ENCODE measurements at places on chromosomes 1 and 21.
A peak's percentile ranks its signal among the peaks of the same experiment; 100 is the strongest.

GRCh38 chr1:23661887-23662286 lies 29.7 kb upstream of the RPL11 start:
- DNase-seq, result no peak

DNA sequence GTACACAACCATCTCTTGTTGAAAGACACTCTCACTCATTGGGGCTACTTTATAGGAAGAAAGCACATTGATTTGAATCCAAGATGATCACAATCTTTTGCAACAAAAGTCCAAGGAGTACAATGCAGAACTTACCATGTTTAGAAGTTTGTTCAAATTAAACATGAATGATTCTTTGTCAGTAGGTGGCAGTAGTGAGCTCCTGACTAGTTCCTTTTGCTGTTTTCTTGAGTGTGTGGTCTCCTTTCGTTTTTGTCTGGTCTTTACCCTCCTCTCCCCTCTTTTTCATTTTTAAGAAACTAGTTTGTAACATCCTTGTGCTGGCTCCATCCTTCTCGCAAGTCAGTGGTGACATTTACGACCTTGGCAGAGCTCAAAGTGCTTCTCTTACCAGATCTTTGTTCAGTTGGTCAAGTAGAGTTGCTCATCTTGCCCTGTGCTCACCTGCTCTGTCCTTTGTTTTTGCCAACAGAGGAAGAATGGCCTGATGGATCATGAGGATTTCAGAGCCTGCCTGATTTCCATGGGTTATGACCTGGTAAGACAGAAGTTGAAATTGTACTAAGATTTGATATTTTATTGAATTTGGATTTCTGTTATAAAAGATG lies 35.7 kb upstream of the MTR start:
- DNase-seq, result no peak

DNA sequence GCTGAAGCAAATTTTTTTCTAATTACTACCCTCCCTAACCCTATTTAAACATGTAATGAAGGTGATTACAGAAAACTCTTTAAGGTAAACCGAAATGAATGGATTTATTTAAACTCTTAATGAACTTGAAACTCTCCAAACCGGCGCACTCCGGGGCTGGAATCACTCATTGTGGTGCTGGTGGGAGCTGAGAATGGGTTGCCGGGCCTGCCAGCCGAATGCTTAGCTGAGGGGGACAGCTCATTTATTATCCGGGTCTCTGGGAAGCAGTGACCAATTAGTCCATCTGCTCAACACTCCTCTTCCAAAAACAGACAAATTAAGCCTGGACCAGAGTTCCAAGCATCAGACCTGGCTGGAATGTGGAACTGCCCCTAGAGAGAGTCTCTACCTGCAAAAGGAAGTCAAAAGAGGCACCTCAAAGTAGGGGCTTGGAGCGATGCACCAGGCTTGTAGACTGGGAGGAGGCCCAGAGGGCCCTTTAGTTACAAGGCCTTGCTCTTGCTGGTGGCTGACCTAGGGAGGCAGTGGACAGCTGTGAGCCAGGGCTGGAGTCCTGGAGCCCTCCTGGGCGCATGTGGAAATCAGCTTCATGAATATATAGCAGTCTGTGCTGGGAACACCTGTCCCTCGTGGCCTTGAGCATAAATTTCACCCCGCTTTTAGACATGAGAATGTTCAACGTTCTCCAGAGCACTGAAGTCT lies 320.7 kb downstream of the AJAP1 start:
- no peak for DNase-seq

DNA sequence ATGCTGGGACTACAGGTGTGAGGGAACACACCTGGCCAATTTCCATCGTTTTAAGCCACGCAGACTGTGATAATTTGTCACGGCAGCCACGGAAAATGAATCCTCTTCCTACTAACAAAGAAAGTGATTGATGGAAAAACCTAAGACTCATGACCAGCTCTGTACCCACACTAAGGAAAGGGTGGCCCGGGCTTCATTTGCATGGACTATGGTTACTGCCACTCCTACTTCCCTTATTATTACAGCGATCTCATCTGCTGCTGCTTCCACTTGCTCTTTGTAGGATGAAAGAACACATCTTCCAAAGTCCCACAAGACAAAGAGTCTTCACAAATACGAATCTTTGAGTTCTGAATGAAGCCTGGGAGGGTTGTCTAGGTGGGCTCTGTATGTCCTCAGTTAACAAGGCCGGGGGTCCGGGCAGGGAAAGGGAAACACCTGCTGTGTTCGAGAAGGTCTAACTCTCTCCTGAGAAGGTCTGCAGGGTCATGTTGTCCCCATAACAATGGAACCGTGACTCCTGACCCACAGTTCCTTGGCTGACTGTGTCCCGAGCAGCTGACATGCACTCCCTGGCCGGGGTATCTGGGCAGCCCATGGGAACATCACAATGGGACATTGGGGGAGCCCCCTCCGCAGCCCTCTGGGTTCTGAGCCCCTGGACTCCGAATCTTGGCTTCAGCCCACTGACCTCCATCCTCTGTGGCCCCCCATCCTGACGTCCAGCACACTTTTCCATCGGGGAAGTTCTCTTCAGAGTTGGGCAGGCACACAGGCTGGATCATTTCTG lies 13.3 kb upstream of the TFF1 start:
- DNase-seq, result no peak

GRCh38 chr21:44892536-44893277 lies 19.2 kb upstream of the PTTG1IP start:
- DNase-seq, result peak; percentile 59

- no peak for DNase-seq
Observed at GRCh38 chr1:157162345-157162744, 24.1 kb upstream of the ETV3 start.

GRCh38 chr1:2416403-2416802 lies 4.0 kb upstream of the PEX10 start:
- no peak for DNase-seq

GRCh38 chr21:27244776-27245175 lies 277.9 kb upstream of the ADAMTS5 start:
- DNase-seq, result no peak

GRCh38 chr1:230337266-230337665 lies 88.9 kb downstream of the PGBD5 start:
- DNase-seq, result no peak

Measured in stimulated activated CD8-positive, alpha-beta memory T cell treated with anti-CD3 and anti-CD28 coated beads, Interleukin-7, amount 100 ng/mL, for 4 hours (primary cell).